ENCODE measurements at places on chromosomes 16 and 17.

DNA sequence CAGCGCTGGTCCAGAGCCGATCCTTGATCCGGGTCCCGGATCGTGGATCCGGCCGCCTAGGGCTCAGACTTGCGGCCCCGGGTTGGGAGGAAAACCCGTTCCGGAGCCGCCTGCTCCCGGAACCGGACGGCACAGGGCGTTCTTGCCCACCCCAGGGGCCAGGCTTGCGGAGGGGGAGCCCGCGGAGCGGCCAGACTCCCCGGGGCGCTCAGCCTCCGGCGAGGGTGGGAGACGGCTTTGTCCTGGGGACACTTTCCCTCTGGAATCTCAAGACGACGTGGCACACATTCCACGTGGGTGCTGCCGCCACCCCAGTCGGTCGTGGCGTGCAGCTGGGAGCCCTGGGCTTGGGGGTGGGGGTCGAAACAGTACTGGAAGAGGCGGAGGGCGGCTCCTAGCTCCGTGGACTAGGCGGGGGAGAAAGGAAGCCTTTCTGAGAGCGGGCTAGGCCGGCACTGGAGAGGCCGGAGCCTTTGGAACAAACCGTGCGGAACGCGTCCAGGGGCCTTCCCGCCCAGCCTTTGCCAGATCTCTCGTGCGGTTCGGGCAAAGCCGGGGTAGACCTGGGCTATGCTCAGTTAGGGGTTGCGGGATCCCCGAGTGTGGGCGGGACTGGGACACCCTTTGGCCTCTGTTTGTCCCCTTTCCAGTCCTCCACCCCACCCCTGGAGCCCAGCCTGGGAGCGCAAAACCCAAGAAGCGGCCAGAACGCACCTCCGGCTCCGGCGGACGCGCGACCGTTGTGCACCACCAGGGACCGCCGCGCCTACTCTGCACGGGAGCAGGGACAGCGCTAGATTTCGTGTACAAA is 26.5 kb downstream of the SREBF1 start:
- DNase-seq: no peak

DNA sequence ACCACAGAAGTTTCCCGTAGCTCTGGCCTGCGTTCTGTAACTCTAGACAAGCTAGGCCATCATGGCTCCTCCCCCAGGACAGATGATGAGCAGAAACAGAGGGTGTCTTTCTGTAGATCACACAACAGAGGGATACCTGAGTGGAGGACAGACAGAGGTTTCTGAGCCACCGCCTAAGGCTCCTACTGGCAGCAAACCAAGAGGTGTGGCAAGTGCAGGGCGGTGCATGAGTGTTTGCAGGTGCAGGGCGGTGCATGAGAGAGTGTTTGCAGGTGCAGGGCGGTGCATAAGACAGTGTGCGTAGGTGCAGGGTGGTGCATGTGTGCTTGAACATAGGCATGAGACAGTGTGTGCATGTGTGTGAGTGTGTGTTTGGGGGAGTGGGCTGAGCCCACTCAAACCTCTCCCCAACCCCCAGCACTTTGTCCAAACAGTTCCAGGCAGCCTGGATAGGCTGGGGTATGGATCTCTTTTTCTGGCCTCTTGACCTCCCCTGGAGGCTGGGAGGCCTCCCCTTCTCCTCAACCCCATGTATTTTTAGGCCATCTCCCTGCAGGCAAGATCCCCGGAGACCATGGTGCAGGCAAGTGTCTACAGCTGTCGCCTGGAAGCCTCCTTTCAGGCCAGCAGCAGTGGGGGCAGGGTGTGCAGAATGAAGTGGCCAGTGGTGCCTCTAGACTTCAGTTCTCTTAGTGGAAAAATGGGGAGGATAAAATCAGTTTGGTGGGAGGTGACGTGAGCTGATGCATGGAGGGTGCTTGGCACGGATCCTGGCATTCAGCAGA is 53.4 kb upstream of the CBX4 start:
- DNase-seq: no peak

- DNase-seq: no peak
These were observed 154.0 kb downstream of the C16orf78 start for GRCh38 chr16:49527611-49528010.

- DNase-seq: no peak
These were observed 124.4 kb downstream of the CCDC144A start for GRCh38 chr17:16814439-16814838.

DNA sequence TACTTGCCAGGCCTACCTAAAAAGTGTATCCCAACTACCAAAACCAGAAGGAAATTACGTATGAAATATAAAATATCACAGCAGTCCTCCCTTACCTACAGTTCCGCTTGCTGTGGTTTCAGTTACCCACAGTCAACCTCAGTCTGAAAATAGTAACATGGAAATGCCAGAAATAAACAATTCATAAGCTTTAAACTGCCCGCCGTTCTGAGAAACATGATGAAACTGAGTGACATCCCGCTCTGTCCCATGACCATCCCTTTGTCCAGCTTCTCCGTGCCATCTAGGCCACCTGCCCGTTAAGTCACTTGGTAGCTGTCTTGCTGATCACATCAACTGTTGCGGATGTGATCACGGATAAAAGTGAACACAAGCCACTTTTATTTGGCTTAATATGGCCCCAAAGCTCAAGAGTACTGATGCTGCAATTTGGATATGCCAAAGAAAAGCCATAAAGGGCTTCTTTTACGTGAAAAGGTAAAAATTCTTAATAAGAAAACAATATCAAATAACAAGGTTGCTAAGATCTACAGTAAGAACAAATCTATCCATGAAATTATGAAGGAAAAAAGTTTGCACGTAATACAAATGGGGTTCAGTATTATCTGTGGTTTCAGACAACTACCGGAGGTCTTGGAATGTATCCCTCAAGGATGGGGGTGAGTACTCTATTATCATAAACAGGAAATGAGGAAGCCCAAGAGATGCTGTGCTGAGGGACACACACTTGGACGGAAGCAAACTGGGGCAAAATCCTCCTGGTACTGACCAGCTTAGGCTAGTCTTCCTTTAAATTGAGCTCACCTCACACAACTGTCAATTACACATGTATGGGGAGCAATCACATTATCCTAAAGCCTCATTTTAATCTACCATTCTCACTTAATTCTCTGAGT is 8.2 kb downstream of the USP22 start:
- DNase-seq: no peak

DNA sequence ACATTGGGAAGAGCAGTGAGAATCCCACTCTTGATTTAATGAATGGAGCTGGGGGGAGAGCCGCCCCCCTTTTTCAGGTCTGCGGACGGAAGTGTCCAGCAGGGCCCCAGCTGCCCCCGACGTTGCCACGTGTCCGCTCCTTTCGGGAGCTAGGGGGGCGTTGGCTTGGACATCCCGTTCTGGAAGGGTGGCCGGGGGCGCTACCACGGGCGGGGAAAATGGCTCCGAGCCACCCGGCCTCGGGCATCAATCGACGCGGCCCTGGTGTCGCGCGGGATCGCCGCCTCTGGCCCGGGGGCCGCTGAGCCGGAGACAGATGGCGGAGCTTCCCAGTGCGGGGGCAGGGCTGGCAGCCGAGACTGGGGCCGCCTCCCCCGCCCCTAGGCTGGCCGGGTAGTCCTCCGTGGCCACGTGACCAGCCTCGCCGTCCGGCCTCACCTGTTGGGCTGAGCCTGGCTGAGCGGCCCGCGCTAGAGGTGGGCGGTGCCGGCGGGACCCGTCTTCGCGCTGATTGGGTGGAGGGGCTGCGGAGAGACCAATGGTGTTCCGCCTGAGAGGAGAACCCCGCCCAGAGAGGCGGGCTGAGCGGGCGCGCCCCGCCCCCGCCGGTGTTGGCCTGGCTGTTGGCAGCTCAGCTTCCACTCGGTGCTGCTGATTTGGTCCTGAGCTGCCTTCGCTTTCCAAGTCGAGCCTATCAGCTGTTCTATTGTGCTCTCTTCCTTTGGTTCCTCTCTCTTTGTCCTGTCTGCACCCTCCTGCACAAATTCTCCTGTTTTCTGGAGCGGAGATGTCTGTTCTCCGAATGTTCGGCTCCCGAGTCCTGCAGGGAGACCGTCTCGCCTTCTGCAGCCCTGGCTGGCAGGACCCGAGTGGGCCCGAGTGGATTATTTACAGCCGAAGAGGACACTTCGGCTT is 8.3 kb downstream of the HS3ST3B1 start:
- peak; percentile 49 for DNase-seq

- no peak for DNase-seq
These were observed 61.7 kb upstream of the CLEC18A start for GRCh38 chr16:69889295-69889964.

DNA sequence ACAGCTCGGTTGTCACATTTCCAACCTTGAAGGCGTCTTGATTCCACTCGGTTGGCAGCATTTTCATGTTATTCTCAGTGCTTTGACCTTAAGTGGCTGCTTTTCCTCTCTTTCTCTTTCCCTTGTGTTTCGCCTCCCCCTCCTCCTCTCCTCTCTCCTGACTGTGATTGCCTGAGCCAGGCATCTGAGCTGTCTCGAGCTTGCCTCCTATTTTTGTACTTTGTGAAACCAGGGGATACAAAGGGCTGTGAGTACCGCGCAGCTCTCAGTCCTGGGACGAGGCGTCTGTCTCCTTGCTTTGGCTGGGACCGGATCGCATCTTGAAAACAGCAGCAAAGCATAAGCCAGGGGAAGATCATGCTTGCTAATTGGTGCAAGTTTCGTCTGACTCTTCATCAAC is 48.8 kb upstream of the SDK2 start:
- no peak for DNase-seq

GRCh38 chr17:753418-753817 is 1.4 kb upstream of the GEMIN4 start:
- DNase-seq: no peak

- DNase-seq: peak; percentile 91
These were observed 9.0 kb downstream of the SLC5A10 start for GRCh38 chr17:18960803-18961511.

GRCh38 chr16:75745823-75746222 is 19.5 kb upstream of the CPHXL start:
- peak; percentile 20 for DNase-seq

- DNase-seq: no peak
These were observed at the start of gene KRTAP2-4 for GRCh38 chr17:41065829-41066624. Gene KRTAP2-4, minus strand, starts transcription at chr17:41065879. Its CDS starts 34 bp downstream, at chr17:41065845.

DNA sequence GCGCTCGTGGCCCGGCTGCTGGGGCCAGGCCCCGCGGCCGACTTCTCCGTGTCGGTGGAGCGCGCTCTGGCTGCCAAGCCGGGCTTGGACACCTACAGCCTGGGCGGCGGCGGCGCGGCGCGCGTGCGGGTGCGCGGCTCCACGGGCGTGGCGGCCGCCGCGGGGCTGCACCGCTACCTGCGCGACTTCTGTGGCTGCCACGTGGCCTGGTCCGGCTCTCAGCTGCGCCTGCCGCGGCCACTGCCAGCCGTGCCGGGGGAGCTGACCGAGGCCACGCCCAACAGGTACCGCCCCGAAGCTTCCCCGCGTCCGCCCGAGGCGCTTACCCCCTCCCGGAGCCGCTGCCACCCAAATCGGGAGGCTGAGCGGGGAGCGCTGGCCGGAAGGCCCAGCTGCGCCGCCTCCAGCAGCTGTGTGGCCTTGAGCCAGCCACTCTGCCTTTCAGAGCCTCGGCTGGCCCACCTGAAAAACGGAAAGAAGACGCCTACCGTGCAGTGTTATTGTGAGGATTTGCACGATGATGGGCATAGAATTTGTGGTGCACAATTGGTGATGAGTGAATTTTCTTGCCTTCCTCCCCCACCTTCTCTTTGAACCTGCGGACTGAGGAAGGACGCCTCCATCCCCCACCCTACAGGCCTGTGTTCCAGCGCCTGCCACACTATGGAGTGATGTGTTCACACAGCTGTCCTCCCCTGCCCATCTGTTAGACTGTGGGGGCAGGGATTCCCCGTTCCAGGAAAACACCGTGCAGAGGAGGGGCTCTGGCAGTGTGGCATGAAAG is 523 bp downstream of the NAGLU start:
- DNase-seq: peak; percentile 95

- DNase-seq: no peak
These were observed 7.0 kb downstream of the TERF2 start for GRCh38 chr16:69378760-69379159.

DNA sequence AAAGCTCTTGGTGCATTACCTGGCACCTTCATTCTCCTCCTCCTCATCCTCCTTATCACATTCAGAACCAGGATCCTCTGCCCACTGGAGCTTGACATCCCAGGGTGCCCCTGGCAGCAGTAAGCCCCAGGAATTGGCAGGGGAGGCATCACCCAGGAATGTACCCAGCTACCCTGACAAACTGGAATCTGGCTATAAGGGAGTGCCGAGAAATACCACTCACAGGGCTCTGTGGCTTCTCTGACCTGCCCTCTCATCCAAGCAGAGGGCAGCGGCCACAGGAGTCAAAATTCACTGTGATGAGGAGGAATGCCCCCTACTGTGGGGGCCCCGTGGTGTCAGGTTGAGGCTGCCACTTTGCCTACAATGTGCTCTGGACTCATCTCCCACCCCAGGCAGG is 19.6 kb downstream of the MPP3 start:
- no peak for DNase-seq

DNA sequence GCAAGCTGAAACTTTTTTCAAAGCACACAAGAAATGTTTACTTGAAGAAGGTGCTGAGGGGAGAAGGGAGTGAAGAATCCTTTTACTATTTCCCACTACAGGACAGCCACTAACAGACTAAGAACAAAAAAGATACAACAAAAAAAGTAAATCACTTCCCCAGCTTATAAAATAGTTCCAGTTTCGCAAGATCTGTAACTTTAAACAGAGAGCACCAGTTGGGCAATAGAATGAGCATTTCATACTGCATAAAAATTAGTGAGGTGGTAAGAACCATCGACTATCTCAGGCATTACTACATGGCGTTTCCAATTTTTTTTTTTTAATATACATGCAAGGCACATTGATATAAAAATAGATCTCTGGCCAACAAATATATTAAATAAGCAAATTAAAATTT is 11.1 kb downstream of the CRYBA1 start:
- no peak for DNase-seq

- no peak for DNase-seq
These were observed 4.0 kb downstream of the ZFHX3 start for GRCh38 chr16:73043828-73044467.

DNA sequence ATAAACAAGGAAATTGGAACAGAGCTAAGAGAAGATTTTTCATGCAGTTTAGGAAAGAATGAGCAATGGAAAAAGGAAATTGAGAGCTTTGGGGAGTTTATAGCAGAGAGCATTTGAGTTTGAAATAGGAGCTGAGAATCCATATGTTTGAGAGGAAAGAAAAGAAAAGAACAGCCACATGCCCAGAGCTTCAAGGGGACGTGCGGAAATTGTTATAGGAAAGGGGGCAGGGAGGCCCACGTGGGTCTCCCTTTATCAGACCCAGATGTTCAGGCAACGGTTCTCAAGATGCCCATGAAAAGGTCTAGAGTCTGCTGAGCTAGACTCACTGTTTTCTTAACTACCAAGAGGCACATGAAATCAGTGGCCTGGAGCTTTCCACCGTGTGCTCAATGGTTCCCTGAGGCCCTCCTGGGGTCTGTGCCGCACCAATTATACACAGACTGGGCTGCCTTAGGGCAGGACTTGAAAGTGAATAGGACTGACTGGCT is 31.2 kb downstream of the CHD9 start:
- no peak for DNase-seq

DNA sequence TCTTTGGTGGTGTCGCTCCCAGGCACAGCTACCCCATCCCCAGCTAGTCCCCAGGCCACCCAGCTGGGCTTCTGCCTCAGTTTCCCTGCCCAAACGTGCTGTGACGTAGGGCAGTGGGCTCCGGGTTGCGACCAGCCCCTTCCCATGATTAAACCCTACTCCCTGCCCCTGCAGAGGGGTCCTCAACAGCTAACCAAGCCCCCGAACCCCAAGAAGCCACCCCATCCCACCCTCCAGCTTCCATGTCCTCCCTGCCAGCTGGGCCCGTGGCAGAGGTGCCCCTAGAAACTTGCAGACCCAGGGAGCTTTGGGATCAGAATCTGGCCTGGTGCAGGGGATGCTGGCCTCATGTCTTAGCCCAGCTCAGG is 879 bp upstream of the NTN3 start:
- no peak for DNase-seq
